ENCODE measurements at places on chromosomes 11 and 22. TPM values are rescaled to one million over a fixed set of nuclear protein-coding genes. Genes with fewer than 3 reads are reported as not detected.
A peak's percentile ranks its signal among the peaks of the same experiment; 100 is the strongest.

GRCh38 chr11:78168539-78169477 is 19.6 kb downstream of the KCTD21 start:
- H3K4me3 ChIP-seq: no peak overlapping the region
- H3K36me3 ChIP-seq: peaks cover 8% of the 10 kb centered on the region
- no peaks in the 10 kb centered on the region for H3K4me1 ChIP-seq
- no peaks in the 10 kb centered on the region for H3K27me3 ChIP-seq
- no peak overlapping the region for H3K27ac ChIP-seq

Gene MS4A3
- total RNA-seq: not detected

DNA sequence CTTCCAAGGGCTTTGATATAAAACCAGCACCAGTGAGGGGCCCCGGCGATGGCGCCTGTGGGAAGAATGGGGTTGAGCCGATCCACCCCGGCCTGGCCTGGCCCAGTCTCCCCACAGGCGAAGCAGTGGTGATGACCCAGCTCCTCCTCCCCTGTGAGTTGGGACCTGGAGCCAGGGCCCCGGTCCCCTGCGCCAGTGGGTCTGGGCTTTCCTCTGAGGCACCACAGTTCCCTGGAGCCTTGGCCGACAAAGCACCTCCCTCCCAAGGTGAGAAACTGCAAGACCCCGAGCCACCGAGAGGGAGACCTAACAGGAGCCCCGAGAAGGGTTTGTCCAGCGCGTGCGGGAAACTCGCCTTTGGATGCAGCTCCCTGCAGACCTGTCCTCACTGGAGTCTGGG is 942.9 kb downstream of the BRD1 start:
- H3K27me3 ChIP-seq: peaks cover 15% of the 10 kb centered on the region
- H3K4me3 ChIP-seq: no peak overlapping the region
- no peak overlapping the region for H3K27ac ChIP-seq
- no peaks in the 10 kb centered on the region for H3K36me3 ChIP-seq
- DNase-seq: no peak

DNA sequence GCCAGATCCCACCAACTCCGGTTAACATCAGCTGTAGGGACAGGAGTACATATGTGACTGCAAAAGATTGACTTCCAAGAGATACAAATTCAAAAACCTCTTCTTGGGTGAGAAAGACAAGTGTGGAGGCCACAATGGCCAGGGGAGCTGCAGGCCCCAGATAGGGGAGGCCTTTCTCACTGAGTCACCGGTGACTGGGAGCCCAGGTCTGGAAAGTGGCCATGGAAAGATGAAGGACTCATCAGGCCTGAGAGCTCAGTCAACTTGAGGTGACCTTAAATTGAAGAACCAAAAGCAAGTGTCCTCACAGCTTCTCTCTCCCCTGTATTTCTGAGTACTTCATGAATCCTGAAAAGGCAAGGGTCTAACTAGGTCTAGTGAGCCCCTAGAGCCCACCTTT is 90.4 kb upstream of the CLPB start:
- no peaks in the 10 kb centered on the region for H3K27me3 ChIP-seq
- H3K4me3 ChIP-seq: no peak overlapping the region
- H3K27ac ChIP-seq: no peak overlapping the region
- no peaks in the 10 kb centered on the region for H3K36me3 ChIP-seq
- no peak for DNase-seq
- H3K4me1 ChIP-seq: peaks cover 14% of the 10 kb centered on the region

DNA sequence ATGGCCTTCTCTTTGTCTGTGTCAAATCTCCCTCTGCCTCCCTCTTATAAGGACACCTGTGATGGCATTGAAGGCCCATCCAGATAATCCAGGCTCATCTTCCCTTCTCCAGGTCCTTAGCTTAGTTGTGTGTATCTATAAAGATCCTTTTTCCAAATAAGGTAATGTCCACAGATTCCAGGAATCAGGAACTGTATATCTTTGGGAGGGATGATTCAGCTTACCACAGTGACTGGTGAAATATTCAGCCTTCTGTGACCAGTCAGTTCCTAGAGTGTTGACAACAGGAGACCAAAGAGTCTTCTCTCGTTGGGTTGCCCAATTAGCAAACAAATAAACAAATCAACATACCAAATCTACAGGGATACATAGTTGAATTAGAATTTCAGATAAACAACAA is 175.8 kb downstream of the MPPED1 start:
- H3K36me3 ChIP-seq: no peaks in the 10 kb centered on the region
- H3K27me3 ChIP-seq: peaks cover 25% of the 10 kb centered on the region

- no peak for DNase-seq
- H3K4me1 ChIP-seq: no peaks in the 10 kb centered on the region
- H3K27ac ChIP-seq: no peak overlapping the region
Measured at GRCh38 chr11:20088397-20089225, 71.7 kb downstream of the DBX1 start.

- H3K4me1 ChIP-seq: no peaks in the 10 kb centered on the region
- H3K36me3 ChIP-seq: no peaks in the 10 kb centered on the region
- H3K27ac ChIP-seq: no peak overlapping the region
- DNase-seq: no peak
Measured at GRCh38 chr22:31056986-31057599, 24.0 kb upstream of the SMTN start.

Gene RAG2
- not detected for total RNA-seq

Gene GLYAT
- total RNA-seq: not detected

- no peaks in the 10 kb centered on the region for H3K4me1 ChIP-seq
- no peaks in the 10 kb centered on the region for H3K27me3 ChIP-seq
- no peak overlapping the region for H3K27ac ChIP-seq
- DNase-seq: no peak
- no peak overlapping the region for H3K4me3 ChIP-seq
Measured at GRCh38 chr11:34487430-34487829, 26.2 kb downstream of the ELF5 start.

Gene MRGPRX4
- not detected for total RNA-seq

- H3K4me3 ChIP-seq: peak overlapping the region; percentile 84
- H3K4me1 ChIP-seq: peaks cover 16% of the 10 kb centered on the region
- H3K36me3 ChIP-seq: no peaks in the 10 kb centered on the region
- no peaks in the 10 kb centered on the region for H3K27me3 ChIP-seq
- peak overlapping the region; percentile 80 for H3K27ac ChIP-seq
- peak; percentile 79 for DNase-seq
Measured at GRCh38 chr11:2892215-2892966, 6.8 kb upstream of the CDKN1C start.

Gene HORMAD2
- not detected for total RNA-seq

Gene LRFN4
- total RNA-seq: 13.3 TPM

Gene TMEM121B
- total RNA-seq: 0.19 TPM

- H3K4me1 ChIP-seq: peaks cover 74% of the 10 kb centered on the region
- no peaks in the 10 kb centered on the region for H3K27me3 ChIP-seq
- no peak overlapping the region for H3K27ac ChIP-seq
- no peak overlapping the region for H3K4me3 ChIP-seq
- H3K36me3 ChIP-seq: peaks cover 1% of the 10 kb centered on the region
- DNase-seq: no peak
Measured at GRCh38 chr22:40244586-40244985, 66.9 kb downstream of the TNRC6B start.

Gene MMP13
- not detected for total RNA-seq

Gene PNPLA5
- total RNA-seq: not detected

Gene TSGA10IP
- not detected for total RNA-seq

- H3K36me3 ChIP-seq: peaks cover 8% of the 10 kb centered on the region
- H3K4me3 ChIP-seq: peak overlapping the region; percentile 73
- peak; percentile 94 for DNase-seq
Measured at GRCh38 chr11:9757809-9758636, 94.1 kb downstream of the SWAP70 start.

DNA sequence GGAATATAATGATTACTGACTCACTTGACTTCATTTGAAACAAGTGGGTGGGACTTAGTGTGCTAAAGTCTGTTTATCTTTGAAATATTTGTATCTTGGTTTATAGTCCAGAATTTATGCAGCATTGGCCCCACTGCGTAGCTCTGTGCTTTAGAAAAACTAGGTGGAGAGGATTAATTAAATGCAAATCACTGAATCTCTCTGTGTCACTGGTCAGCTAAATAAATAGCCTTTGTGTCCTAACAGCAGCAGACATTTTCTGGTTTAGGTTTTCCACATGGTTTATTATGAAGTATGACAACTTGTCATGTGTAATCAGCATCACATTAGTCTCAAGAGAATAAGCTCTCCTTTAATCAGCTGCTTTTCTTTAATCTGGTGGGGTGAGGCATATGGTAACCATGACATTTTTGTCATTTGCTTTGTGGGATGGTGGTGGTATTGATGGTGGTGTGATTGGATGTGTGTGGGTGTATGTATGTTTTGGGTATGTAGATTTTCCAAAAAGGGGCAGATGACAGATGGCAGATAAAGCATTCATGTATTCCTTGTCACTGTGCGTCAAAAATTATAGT is 33.9 kb downstream of the BCL2L13 start:
- no peak overlapping the region for H3K4me3 ChIP-seq
- H3K27me3 ChIP-seq: no peaks in the 10 kb centered on the region
- H3K4me1 ChIP-seq: peaks cover 28% of the 10 kb centered on the region
- peaks cover 7% of the 10 kb centered on the region for H3K36me3 ChIP-seq

Gene ACR
- total RNA-seq: not detected

DNA sequence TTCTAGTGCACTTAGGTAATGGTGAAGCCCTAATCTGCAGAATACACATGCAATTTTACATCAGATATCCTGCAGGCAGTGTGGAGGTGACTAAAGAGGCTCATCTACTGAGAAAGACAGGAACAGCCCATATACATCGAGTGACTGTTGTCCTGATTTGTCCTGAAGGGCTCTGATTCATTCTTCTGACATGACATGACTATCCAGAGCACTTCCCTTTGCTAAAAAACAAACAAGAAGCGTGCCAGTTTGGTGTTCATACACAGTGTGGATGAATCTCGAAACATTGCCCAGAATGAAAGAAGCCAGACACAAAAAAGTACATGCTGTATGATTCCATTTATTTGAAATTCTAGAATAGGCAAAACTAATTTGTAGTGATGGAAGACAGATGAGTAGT is 48.0 kb upstream of the AMPD3 start:
- no peak overlapping the region for H3K27ac ChIP-seq
- H3K4me3 ChIP-seq: no peak overlapping the region
- no peaks in the 10 kb centered on the region for H3K27me3 ChIP-seq

DNA sequence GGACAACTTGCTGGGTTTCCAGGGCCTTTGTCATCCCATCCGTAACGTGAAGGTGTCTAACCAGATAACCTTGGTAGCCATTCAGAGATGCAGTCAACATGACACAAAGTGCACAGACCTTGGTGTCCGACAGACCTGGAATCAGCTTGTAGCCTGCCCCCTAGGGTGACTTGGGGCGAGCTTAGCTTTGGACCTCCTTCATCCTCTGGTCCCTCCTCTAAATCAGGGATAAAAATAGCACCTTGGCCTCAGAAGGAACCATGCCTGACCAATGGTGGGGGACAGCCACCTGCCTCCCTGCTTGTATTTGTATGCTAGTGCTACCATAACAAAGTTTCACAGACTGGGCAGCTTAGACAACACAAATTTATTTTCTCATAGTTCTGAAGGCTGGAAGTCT is 3.7 kb downstream of the SNRPD3 start:
- DNase-seq: no peak
- H3K36me3 ChIP-seq: peaks cover 43% of the 10 kb centered on the region
- no peaks in the 10 kb centered on the region for H3K27me3 ChIP-seq

Gene MRGPRX3
- not detected for total RNA-seq

Gene OR5T2
- total RNA-seq: not detected

- H3K4me3 ChIP-seq: no peak overlapping the region
- no peaks in the 10 kb centered on the region for H3K4me1 ChIP-seq
- no peak overlapping the region for H3K27ac ChIP-seq
Measured at GRCh38 chr11:28621753-28622152, 513.6 kb downstream of the METTL15 start.

DNA sequence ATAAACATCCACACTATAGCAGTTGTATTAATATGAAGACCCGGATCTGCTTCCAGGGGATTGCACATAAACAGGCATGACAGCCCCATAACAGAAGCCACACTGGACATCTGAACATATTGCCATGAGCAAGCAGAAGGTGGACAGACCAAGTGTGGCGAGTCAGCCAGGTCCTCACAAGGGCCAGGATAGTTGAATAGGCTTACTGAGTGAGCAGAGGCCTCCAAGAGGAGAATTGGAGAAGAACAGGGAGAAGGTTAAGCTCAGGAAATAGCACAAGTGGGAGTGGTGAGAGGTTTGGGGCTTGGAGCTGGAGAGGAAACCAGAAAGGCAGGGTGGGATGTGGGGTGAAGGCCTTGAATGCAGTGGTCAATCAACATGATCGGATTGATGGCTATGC is 10.8 kb downstream of the SLC35C1 start:
- no peaks in the 10 kb centered on the region for H3K27me3 ChIP-seq
- no peak for DNase-seq
- H3K4me1 ChIP-seq: no peaks in the 10 kb centered on the region

DNA sequence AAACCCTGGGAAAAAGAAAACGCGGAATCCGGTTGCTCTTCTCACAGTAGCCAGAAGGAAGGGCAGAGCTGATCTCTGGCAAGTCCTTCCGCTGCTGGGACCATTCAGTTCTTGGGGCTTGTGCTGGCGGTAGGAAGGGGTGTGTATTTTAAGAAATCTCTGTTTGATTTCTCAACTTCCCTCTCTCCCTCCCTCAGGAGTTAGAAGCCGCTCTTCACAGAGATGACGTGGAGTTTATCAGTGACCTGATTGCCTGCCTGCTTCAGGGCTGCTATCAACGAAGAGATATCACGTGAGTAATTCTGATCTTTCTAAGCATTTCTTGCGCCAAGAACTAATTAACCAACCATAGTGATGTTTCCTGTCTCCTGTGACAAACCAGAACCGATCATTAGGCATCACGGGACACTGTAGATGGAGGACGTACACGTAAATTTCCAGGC is 85.9 kb upstream of the SLC25A18 start:
- DNase-seq: no peak
- H3K4me3 ChIP-seq: peak overlapping the region; percentile 13
- peaks cover 21% of the 10 kb centered on the region for H3K27me3 ChIP-seq
- no peak overlapping the region for H3K27ac ChIP-seq
- H3K36me3 ChIP-seq: no peaks in the 10 kb centered on the region

DNA sequence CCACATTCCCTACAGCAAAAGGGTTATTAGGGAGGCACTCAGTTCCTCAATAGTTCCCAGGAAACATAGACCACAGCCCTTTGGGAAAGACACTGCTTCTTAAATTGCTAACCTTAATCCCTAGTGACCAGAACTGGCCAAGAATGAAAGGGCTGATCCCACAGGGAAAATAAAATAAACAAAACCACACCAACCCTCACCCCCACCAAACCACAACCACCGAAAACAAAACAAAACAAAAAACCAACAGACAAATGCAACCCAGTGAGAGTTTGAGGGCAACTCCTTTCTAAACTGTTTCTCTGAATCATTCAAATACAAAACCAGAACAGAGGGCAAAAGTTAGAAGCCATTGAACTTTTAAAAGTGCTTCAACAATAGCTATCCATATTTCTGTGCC is 57.2 kb downstream of the NAV2 start:
- no peak overlapping the region for H3K4me3 ChIP-seq
- peaks cover 20% of the 10 kb centered on the region for H3K27me3 ChIP-seq
- H3K36me3 ChIP-seq: no peaks in the 10 kb centered on the region

- H3K4me1 ChIP-seq: peaks cover 18% of the 10 kb centered on the region
- H3K27me3 ChIP-seq: no peaks in the 10 kb centered on the region
- H3K4me3 ChIP-seq: no peak overlapping the region
- H3K36me3 ChIP-seq: no peaks in the 10 kb centered on the region
- DNase-seq: no peak
- no peak overlapping the region for H3K27ac ChIP-seq
Measured at GRCh38 chr22:43479962-43480361, 68.1 kb downstream of the MPPED1 start.

- H3K27me3 ChIP-seq: peaks cover 10% of the 10 kb centered on the region
- no peaks in the 10 kb centered on the region for H3K36me3 ChIP-seq
- peaks cover 3% of the 10 kb centered on the region for H3K4me1 ChIP-seq
- no peak overlapping the region for H3K4me3 ChIP-seq
- DNase-seq: no peak
Measured at GRCh38 chr11:94658888-94659287, 91.7 kb downstream of the PIWIL4 start.

Gene LARGE2
- total RNA-seq: 0.48 TPM

Data from activated naive CD4-positive, alpha-beta T cell treated with anti-CD3 and anti-CD28 coated beads for 36 hours (primary cell).